CD14-positive monocyte (primary cell): ENCODE measurements at places on chromosomes 3 and 15.

DNA sequence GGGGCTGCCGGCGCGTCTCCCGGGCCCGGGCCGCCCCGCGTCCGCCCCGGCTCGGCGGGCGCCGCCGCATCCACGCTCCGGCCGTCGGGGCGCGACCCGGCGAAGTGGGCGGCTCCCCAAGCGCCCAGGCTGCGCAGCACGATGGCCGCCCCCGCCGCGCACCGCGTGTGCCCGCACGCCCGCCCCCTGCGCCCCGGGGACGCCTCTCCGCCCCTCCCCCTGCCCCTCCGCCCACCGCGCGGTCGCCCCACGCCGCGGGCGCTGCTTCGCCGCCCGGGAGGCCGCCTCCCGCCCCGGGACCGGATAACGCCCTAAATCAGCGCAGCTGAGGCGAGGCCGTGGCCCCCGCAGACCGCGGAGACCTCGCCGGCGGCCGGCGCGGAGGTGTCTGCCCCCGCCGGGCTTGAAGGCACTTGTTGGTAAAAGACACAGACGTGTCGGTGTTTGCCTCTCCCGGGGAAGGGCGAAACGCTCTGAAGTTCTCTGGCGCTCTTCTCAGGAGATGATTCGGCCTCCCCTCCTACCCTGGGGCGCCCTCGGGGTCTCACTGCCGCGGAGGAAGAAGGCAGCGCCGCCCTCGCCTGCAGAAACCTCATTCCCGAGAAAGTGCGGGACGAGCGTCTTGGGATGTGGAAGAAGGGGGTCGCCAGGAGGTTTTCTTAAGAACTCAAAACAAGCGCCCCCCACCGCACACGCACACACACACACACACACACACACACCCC, at the start of gene BNC1:
Gene BNC1 (minus strand): TSS at position 106 of the 725 bp plus-strand sequence. CDS start 36 bp downstream, at position 70.
- DNase-seq: no peak

- no peak for DNase-seq
These were observed 4.1 kb downstream of the ITGB5 start for GRCh38 chr3:124882816-124883747.

GRCh38 chr3:148451969-148452368, 245.7 kb upstream of the AGTR1 start:
- DNase-seq: no peak

DNA sequence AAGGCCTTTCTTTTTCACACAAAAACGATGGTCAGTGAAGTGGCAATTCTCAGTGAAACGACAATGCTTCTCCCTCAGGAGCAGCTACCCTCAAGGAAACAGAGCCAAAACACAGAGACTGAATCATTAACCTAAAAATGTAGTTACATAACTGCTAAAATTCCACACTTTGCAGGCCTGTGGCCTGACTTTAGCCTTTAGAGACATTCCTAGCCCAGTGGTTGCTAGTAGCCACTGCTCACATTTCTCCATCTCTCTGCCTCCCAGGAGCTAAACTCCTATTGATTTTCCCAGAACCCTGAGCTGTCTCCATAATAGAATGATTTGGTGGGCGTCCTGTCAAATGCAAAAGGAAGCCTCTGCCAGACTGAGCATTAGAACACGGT, 630.1 kb upstream of the KCNMB2 start:
- no peak for DNase-seq

DNA sequence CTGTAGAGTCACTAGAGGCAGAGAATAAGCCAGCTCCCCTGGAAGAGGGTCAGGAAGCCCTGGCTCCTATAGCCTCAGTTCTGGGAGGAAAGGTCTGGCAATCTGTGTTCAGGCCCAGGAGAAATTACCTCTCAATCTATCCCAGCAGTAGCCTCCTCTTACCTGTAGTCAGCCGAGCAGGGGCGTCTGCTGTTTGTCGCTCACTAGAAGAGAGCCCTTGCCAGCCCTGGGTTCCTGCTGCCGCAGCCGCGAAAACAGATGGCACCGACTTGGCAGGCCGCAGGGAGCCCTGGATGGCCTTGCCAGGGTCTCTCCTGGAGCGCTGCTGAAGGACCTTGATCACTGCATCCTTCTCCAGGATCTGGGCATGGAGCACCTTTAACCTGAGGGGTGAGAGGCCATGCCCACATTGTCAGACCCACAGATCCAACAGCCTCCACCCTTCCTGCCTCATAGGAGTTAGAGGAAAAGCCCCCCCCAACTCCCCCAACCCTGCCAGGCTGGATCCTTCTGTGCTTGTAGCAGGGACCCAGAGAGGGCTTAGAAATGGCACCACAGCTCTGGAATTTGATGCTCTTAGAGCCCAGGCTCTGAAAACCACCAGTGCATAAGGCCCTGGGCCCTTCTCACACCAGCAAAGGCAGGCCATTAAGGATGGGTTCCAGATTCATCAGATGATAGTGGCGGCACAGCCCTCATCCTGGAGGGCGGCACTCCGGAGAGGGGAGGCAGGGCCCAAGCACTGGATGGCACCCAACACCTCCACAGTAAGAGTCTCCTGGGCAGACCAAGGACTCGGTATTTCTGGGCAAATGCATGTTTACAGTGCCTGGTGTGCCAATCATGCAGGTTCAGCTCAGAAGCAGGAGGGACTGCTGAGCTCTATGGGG, 14.9 kb downstream of the AMOTL2 start:
- DNase-seq: no peak
